ENCODE measurements at places on chromosomes 1 and 21.

- peak; percentile 66 for DNase-seq
These were observed 9.5 kb upstream of the TMEM39B start for GRCh38 chr1:32063261-32063681.

DNA sequence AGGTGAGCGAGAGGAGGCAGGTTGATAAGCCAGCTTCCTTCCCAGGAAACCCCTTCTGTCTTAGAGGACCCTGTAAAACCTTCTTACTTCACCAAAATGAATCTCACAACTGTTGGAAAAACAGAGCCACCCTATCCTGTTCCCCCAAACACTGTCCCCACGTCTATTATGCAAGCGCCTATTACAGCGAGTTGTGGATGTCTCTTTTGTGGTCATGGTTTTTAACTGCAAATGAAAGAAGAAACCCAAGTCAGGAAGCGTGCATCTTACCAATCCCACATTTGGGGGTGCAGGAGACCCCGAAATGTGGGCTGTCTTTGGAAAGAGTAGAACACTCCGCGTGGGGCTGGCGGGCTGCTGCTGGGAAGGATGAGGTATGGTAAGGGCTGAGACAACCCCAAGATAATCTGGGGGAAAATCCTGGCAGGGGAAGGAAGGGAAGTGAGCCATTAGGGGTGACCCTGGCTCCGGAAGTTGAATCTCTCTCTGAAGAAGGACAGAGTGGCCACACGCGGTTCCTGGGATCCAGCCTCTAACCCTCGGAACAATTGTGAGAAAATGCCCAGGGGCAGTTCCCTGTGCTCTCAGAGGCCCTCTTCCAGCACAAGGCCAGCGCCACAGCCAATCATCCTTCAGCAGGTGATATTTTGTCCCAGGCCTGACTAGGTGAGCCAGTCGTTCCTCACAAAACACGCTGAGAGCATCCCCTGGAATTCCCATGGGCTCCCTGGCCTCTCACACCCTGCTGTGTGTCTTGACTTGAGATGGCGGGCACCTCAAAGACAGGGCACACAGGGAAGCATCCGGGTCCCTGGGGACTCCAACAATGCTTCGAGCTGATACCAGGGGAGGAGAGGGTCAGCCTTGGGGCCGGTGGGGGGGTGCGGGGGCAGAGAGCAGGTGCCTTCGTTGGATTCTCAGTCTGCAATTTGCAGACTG lies 168.5 kb upstream of the IRF2BP2 start:
- DNase-seq, result no peak

- DNase-seq, result no peak
These were observed 370.2 kb upstream of the LYPLAL1 start for GRCh38 chr1:218803351-218803997.

DNA sequence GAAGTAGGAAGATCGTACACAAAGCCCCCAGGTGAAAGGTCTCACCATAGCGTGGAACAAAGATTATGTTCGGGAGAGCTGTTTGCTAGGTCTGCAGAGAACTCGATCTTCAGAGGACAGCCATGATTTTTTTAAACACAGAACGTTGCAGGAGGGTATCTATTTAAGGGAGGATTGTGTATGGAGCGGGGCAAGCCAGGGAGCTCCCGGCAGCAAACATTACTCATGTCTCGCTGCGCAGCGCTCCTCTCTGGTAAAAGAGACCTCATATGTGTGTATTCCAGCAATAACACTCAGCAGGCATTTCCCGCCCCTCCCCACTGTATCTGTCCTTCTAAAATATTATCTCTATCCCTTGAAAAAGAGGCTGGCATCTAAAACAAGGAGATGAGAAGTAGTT lies 2.7 kb downstream of the GLIS1 start:
- no peak for DNase-seq

GRCh38 chr1:159196543-159196942 lies 8.1 kb upstream of the ACKR1 start:
- no peak for DNase-seq

GRCh38 chr1:26522073-26522472 lies 7.5 kb upstream of the RPS6KA1 start:
- no peak for DNase-seq

DNA sequence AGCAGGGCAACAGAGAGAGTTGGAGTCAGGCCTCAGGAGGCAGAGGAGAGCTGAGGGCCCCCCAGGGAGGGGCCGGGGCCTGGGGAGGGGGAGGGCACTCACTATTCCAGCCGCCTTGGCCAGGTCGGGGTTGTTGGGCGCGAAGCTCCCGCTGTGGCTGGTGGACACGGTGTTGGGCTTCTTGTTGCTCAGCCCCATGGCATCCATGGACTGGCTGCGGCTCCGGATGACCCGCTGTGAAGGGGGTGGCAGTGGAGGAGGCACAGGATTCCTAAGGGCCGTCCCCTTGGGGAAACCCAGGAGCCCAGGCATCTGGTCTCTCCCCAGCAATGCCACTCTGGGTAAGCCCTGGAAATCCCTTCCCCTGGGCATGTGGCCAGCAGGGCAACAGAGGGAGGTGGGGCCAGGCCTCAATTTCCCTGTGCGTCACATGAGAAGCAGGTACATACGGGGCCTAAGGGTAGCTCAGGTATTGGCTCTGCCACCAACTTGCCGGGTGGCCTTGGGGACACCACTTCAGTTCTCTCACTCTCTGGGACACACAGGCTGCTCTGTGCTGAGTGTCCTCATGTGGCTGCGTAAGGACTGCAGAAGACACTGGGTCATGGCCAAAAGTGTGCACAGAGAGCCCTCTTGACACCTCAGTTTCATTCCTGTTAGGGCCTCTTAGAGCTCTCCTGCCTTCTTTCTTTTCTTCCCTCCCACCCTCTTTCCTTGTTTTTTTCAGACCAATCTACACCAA lies 63.0 kb downstream of the RAP1GAP start:
- no peak for DNase-seq

DNA sequence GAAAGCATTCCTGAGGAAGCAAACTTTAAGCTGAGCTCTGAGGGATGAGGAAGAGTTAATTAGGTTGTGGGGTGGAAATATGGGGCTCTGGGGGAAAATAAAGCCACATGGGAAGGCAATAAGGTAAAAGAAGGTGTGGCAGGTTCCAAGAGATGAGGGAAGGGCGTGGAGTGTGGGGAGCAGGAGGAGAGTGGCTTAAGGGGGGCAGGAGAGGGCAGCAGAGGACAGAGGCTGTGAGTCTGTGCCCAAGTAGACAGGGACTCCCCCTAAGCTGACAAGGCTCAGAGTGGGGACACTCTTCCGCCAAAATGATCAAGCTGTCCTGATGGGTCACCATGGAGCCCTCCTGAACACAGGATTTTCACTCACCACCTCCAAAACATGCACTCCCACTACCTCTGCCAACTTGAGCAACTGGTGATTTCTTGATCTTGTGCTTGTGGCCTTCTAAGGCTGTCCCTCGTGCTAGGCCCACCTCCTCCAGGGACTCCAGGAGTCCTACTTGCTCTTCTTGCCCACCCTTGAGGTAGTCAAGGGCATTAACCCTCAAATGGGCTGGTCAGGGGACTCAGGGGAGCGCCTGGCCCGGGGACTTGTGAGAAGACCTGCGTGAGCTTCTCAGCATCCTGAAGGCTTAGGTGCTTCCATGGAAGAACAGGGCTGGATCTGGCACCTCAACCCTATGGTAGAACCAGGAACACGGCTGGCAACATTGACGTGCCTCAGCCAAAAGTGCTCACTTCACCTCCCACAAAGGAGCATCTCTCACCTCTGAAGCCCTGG lies 23.4 kb downstream of the DMAP1 start:
- no peak for DNase-seq

DNA sequence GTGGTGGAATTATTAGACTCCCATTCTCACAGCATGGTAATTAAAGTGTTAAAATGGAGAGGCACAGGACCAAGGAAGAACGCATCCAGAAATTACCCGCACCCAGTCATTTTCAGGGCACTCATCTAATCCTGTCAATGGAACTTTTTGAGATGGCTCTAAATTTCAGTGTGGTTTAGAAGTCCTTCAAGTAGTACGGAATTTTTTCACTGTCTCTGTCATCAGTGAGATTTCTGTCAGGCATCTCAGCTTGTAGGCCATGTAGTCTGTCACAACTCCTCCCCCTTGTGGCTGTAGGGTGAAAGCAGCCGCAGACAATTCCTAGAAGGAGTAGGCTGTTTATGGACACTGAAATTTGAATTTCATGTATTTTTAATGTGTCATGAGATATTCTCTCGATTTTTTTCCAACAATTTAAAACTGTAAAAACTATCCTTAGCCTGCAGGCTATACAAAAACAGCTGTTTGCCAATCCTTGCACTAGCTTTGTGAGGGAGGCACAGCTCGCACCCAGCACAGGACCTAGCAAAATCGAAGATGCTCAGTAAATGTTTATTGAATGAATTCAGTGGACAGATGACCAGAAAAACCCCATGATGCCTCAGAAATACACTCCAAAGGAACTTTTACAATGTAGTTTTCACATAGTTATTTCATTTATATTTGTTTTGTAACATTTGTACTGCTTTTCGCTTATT lies 6.6 kb upstream of the NUP133 start:
- peak; percentile 70 for DNase-seq

- DNase-seq, result peak; percentile 11
These were observed 271.8 kb downstream of the HLX start for GRCh38 chr1:221150996-221151395.

DNA sequence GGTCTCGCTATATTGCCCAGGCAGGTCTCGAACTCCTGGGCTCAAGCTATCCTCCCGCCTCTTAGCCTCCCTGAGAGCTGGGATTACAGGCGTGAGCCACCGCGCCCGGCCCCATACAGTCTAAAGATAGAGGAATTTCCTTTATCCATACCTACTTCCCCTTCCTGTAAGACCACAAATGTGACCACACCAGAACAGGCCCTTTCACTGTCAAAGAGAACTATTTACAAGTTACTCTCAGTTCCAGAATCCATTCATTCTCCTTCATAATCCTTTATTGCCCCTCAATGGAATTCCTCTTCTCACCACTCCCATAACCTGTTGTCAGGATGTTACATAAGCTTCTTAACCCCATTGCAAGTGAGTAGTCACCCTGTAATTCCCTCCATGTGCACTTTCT lies 26.3 kb upstream of the SLC5A9 start:
- DNase-seq, result no peak

DNA sequence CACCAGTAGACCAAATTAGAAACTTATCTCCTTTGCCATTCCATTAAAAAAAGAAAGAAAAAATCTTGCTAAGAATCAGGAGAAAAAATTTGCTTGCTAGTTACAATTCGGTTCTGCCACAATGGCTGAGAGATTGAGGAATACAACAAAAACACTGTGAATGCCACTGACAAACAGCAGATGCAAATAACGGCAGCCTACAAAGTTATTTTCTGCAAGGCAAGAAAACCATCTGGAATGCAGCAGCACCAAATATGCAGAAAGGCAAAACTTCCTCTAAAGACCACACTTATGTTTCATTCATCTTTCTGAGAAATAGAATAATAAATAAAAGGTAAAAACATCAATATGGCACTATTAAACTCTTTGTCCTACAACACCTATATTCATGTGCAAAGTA lies 75.7 kb downstream of the ENAH start:
- DNase-seq, result no peak

DNA sequence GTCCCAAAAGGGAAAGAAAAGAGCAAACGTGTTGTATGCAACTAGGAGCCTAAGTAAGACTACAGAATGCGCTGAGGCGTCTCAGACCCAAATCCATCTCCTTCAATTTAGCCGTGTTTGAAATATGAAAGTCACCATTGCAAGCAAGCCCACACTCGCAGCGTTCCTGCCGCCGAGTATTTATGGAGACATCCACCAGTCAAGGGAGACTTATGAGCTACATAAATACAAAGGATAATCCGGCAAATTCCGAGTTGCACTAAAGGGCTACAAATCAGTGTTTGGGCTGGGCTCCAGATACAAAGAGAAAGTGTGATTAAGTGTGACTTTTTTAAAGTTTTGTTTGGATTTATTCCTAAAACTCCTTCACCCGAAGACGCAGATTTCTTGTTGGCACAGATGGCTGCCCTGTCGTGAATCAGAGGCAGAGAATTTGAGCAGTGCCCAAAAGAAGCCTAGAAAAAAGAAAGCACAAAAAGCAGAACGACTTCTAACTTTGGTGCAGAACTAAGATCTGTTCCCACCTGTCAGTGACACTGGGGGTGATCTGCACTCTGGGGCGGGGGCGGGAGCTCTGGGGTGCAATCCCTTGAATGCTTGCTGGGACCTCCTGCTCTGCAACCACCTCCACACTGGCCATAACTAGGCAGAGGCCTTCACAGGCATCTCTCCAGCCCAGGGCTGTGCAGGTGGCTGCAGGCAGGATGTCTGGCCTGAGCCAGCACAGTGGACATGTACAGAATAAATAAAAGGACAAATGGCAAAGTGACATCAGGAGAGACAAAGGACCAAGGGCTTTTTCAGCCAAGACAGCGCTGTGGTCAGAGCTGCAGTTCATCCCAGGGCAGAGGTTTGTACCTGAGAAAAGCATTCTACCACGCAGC lies 489.7 kb downstream of the NPHP4 start:
- DNase-seq, result no peak

DNA sequence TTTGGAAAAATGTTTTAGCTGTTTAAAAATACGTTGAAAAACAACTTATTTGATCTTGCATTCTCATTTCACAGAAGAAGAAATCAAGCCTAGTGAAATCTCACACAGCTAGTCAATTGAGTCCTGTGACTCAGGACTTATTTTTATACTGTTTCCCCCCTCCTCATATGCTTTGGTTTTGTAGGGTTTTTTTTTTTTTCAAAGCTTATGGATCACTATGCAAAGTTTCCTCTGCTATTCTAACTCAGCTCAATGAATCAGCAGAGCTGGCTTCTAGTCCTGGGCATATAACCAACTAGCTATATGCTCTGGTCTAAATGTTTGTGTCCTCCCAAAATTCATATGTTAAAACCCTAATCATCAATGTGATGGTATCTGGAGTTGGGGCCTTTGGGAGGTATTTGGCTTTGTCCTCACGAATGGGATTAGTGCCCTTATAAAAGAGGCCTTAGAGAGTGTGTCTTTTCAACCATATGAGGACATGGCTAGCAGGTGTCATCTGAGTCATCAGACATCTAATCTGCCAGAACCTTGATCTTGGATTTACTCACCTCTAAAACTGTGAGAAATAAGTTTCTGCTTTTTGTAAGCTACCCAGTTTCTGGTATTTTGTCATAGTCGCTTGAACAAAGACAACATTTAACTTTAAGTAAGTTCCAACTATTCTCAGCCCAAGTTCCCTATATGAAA lies 317.2 kb upstream of the C1orf87 start:
- no peak for DNase-seq

DNA sequence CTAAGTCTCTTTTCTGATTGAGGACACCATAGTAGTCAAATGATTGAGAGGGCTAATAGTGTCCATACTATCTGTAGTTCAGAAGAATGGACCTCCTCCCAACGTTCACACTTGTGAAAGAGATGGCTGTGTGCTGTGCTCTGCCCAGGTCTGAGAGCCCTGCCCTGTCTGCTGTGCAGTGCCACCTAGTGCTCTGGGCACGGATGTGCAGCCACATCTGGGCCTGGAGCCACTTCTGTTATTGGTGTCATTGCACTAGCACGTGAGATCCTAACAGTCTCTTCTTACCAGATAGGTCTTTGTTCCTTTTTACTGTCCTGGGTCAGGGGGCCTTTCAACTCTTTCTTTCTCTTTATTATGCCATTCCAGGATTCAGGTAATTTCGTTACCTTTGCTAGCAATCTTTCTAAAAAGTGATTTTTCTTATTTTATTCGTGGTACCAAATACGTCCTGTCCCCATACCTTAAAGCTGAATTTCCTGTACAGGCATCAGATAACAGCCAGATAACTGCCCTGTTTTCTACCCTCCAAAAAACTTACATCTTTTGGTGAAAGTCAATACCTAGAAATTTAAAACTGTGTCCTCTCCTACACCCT lies 21.7 kb downstream of the INTS3 start:
- DNase-seq, result peak; percentile 72

- peak; percentile 13 for DNase-seq
These were observed 507.1 kb upstream of the ZRANB2 start for GRCh38 chr1:71587961-71588360.

Data from EL (cell line).